Activated CD8-positive, alpha-beta memory T cell treated with anti-CD3 and anti-CD28 coated beads for 4 hours (primary cell): ENCODE measurements at places on chromosomes 7 and 10.

- DNase-seq: no peak
Observed at GRCh38 chr7:1926908-1927306, 256.8 kb downstream of the ELFN1 start.

DNA sequence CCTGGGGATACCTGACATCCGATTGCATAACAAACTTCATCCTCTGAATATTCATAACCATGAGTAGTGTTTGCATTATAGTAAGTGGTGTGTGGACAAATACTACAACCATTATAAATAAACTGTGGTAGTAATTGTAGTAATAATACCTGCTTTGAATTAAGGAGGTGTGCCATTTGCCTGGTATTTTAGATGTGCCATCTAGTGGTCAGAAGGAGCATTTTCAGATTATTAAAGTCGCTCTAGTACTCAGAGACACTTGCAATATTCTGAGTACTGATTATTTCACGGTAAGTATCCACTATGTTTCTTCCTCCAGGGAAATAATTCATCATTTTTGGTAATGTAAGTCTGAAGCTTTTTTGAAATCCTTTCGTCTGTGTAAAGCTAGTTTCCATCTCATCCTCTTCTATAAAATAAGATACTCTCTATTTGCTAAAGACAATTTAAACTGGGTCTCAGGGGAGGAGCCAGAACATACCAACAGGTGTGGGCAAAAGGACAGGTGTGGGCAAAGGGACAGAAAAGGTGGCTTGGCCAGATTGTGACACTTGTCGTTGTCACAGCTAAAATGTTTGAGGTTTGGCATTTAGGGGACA is 115.3 kb upstream of the WDR11 start:
- DNase-seq: no peak

DNA sequence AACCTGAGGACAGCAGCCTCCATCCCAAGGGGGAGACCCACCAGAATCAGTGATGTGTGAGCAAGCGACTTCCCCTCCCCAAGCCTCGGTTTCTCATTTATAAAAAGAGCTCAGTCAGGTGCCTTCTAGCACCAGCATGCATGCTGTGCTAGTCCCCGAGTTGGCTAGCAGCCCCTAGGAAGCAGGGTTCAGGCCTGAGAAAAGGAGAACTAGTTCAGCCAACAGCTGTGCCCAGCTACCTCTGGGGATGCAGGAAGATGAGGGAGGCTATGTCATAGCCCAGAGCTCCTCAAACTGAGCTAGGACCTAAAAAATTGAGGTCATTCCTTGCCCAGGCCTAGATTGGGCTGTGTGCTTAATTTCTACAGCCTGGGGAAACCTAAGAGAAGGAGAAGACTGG is 13.7 kb downstream of the DRGX start:
- DNase-seq: no peak

DNA sequence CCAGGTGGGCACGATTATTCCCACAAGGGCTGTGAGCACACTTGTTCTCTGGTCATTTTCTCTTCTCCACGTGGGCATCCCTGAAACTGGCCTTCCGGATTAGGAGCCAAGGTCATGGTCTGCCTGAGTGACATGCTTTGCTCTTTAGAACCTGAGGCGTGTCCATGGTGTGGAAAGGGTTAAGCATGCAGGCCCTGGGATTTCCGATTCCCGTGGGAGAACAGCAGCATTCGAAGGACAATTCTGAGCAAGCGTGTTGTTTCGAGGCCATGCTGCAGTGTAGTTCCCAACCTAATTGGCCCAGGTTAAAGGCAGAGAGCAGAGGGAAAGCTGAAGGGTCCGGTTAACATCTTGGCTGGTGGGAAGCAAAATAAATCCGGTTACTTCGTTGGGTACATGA is 245.9 kb downstream of the SKAP2 start:
- no peak for DNase-seq

GRCh38 chr10:129690248-129691070 is 223.4 kb downstream of the MGMT start:
- no peak for DNase-seq

DNA sequence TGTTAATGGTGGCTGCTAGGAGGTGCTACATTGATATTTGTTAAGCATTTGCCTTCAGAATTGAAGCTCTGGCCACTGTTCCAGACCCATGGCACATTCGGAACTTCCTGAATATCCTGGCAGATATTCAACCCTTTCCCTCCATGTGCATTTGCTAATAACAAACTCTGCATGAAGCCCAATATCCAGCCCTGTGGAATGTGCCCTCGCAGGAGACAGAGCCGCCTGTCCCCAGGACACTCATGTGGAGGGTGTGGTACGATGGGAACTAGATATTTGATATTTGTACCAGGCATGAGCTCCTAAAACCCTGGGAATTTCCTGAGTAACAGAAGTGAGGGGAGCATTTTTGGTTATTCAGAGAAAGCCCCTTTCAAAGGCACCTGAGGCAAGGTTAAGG is 21.6 kb upstream of the ARHGAP22 start:
- DNase-seq: no peak

GRCh38 chr10:98378722-98379121 is 36.3 kb downstream of the PYROXD2 start:
- no peak for DNase-seq

GRCh38 chr7:12267542-12267941 is 56.4 kb downstream of the TMEM106B start:
- no peak for DNase-seq

DNA sequence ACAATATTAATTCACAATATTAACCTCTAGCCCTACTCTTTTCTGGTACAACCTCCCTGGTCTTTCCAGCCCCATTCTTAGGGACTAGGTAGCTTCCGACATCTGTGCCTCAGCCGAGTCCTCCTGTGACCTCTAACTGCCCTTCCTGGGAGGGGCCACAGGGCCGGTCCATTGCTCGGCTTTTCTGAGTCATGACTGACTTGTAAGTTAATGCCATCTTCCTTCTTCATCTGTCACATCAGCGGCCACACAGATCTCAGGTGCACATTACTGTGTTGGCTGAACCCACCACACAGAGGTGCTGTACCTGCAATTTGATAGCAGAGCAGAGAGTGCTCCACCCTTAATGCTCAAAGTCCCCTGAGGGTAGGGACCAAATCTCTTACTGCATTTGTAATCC is 4.1 kb upstream of the CPA4 start:
- no peak for DNase-seq

DNA sequence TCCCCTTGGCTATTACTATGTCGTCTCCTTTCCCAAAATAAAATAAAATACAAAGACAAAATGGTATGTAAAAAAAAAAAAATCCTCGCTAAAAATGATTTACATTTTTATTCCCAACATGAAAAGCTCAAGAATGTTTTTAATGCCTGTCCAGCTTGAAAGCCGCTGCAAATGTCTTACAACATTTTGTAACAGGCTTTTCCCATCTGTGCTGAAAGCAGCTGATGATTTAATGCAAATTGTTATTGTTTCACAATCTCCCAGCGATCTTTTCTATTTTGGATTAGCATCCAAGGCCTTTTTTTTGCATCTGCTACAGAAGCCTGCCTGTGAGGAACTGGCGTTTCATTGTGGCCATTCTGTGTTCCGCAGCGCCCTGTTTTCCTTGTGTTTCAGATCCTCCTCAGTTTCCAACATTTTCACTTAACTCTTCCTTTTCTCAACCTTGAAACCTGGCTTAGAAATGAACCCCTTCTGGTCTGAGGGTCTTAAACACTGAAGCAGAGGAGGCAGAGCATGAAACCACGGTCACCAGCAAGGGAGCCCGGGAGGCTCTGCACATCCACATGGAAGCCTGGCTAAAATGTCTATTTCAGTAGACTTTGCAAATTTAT is 712.1 kb downstream of the PARD3 start:
- DNase-seq: no peak

DNA sequence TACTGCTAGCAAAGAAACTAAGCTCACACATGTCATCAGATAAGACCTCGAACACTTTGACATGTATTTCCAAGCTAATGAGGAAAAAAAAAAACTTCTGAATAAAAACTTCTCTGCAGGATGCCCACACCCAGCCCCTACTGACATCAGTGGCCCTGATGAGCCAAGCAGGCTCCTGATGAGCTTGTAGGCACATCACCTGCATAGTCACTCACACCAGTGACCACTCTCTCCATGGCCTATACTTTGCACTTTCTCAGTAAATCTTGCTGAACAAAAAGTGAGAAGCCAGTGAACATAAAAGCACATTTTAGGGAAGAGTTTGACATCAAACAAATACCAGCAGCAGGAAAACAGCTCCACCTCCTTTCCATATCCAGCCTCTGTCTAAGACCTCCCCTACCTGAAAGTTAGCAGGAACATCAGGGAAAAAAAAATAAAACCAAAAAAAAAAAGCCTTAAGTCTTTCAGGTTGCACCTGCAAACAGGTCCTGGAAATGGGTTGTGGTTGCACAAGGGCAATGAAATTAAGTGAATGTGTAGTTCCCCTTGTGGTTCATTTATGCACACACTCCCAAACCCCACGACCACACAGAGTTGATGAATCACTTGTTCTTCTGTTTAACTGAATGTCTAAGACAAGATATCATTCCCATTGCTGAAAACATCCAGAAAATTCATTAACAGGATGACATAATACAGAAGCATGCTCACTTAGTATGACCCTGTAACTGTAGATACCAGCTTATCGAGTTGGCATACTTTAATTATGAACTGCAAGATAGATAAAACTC is 205.2 kb upstream of the PDE1C start:
- DNase-seq: no peak

GRCh38 chr7:3957472-3958108 is 656.5 kb downstream of the SDK1 start:
- no peak for DNase-seq

DNA sequence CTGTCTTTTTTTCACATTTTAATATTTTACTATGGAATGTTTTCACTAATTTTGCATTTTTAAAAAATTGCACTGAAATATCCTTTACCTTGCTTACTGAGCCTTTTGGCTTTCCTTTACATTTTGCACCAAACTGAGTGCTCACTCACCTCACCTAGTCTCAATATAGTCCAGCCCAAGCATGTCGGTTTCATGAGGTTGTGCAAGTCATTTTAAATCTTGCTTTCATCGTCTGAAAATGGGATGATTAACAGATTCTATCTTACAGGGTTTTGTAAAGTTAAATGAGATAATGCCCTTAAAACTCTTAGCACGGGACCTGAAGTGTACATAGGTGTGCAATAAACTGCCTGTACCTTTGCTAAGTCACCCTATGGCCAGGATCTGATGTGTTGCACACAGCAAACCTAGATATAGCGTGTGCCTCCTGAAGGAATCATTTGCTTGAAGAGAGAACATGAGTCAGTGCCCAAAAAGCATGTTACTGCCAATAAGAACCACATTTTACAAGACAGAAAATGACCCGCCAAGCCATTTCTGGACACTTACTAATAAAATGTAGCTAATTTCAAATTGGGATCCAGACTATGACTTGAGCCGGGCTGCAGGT is 199.8 kb downstream of the JCAD start:
- no peak for DNase-seq

GRCh38 chr10:100888957-100889356 is 23.8 kb upstream of the SLF2 start:
- DNase-seq: no peak

GRCh38 chr7:157557263-157557662 is 220.5 kb downstream of the DNAJB6 start:
- DNase-seq: no peak

- no peak for DNase-seq
Observed at GRCh38 chr10:24824124-24824523, 100.4 kb upstream of the ARHGAP21 start.

DNA sequence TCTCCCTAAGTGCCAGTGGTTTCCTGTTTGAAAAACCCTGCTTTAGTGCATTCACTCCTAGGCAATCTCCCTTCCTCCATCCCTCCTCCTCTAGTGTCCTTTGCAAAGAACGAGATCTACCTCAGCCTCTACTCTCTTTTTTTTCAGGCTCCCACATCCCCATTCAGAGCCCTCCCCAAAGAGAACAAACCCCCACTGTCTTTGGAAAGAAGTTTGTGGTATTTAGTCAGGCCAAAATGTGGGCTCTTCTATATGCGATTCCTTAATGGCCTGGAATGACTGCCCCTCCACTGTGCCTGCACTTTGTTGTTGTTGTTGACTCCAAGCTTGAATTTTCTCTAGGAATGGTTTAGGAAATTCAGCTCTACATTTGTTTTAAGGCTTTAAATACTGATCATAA is 36.3 kb downstream of the PALS2 start:
- no peak for DNase-seq

DNA sequence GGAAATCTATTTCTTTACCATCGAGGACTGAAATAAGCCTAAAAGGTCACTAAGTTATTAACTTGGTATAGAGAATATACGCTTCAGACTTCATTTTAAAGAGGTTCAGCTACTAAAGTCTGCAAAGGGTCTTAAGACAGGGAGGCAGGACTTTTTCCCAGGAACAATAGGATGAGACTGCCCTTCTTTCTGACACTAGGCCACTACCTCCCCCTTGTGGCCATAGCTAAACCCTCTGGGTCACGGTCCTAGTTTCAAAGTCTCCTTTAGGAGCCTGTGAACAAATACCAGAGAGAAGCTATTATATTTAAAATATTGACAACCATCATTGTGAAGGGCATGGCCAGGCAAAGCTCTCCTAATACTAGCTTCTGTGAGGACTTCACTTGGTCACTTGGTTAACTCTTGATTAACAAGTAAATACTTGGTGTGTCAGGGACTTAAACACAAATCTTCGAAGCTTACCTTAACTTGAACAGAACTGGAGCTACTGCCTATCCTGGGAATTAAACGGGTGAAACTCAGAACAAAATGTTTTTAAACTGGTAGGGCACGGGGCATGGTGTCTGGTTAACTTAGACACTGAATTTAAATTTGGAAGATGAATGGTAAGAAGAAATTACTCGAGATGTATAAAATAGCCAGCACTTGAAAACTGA is 75.6 kb downstream of the CCDC6 start:
- no peak for DNase-seq

DNA sequence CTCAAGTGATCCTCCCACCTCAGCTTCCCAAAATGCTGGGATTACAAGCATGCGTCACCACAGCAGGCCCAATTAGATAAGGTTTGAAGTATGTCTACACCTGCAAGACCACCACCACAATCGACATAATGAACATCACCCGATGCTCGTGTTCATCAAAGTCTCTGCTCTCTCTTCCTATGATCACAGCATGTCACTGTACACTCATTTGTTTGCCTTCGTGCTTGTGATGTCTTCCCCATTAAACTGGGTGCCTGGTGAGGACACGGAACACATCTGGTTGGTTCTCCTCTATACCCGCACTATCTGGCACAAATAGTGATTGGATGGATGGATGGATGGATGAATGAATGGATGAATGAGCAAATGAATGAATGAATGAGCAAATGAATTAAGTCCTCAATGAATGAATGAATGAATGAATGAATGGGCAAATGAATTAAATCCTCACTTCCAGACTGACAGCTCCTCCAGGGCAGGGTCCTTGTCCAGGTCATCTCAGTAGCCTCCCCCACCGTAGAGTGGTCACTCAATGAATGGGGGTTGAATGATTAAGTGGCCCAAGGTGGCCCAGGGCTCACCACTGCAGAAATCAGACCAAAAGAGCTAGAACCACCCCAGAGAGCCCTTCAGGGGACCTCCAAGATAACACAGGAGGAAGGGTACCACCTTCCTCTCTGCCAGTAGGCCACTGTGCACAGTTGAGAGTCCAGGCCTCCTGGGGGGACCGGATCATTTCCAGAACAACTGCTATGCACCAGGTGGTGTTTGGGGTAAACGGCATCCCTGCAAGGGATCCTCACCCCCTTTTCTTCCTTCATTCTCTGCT is 101.9 kb upstream of the TNRC18 start:
- no peak for DNase-seq
